ENCODE measurements at places on chromosomes 5 and 9.

DNA sequence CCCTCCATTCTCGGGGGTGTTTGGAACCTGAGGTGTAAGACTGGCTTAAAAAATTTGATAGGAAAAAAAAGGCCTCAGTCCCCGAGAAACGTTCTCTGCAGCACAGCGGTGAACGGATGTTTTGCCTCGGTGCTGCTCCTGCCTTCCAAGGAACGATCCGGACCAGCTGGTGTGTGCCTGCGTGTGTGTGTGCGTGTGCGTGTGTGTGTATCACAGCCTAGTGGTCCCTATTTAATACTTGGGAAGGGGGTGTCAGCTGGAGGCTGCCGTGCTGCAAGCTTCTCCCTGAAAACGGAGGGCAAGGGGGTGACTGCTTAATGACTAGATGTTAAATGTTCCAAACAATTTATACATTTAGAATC is 76.9 kb downstream of the LHX2 start:
- no peak for DNase-seq

- DNase-seq, result peak; percentile 100
These were observed at the start of gene TMEM141 for GRCh38 chr9:136790640-136791515. TMEM141 (plus strand) TSS chr9:136791344; CDS start chr9:136791371, 27 bp downstream.

GRCh38 chr5:10452768-10453331 is 11.2 kb downstream of the ROPN1L start:
- DNase-seq, result peak; percentile 90

DNA sequence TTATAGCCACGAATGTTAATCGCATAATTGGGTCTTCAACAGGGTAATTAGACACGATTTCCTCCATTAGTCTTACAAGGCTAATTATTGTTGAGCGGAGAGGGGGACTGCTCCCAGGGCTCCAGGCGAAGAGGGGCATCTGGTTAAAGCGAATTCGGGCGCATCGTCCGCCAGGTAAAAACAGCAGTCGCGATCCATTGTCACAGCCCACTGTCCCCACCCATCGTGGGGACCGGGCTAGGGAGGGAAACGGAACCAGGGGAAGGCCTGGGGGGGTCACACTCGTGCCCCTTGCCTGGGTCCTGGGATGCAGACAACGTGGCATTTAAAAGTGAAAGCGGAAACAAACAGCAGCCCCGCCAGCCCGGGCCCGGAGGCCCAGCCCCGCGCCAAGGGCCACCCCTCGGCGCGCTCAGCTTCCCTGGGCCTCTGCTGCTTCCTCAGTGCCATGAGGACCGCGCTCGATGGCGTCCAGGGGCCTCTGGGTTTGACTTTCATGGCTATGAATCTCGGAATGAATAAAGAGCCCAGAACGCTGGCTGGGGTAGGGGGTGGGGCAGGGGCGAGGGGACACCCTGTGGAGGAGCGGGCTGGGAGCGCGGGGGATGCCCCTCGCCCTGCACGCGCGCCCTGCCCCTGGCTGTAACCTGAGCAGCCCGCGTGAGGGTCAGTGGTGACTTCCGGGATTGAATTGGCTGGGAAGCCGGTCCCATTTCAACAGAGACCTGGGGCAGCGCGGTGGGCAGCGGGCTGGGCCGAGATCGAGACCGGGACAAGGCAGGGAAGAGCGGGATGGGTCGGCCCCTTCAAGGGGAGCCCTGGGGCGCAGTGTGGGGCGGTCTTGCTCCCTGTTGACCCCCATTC is 99.9 kb downstream of the GTF3C4 start:
- DNase-seq, result peak; percentile 90

GRCh38 chr5:146521403-146522106 is 5.6 kb upstream of the GPR151 start:
- DNase-seq, result no peak

DNA sequence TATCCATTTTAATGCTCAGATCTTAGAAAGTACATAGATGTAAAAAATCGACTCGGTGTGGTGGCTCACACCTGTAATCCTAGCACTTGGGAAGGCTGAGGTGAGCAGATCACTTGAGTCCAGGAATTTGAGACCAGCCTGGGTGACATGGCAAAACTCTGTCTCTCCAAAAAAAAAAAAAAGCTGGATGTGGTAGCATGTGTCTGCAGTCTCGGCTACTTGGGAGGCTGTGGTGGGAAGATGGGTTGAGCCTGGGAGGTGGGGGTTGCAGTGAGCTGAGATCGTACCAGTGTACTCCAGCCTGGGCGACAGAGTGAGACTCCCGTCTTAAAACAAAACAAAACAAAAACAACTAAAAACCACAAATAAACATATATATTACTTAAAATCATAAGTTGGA is 61.4 kb downstream of the RASA1 start:
- no peak for DNase-seq

- peak; percentile 46 for DNase-seq
These were observed 784 bp upstream of the MSANTD3 start for GRCh38 chr9:100426189-100426529.

GRCh38 chr5:97095318-97095732 is 47.1 kb downstream of the LIX1 start:
- DNase-seq, result no peak

DNA sequence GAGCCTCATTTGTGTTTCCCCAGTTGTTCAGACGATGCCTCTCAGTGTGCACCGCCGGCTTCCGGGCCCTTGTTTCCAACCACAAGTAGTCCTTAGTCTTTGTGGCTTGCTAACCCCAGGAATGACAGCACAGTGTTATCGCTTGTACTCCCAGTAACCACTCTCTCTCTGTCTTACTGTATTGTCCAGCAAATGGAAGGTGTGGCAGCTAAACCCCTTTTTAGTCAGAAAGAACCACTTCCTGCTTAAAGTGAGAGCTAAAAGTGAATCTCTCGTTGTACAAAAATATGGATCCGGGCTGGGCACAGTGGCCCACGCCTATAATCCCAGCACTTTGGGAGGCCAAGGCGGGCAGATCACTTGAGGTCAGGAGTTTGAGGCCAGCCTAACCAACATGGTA is 61.3 kb downstream of the ENC1 start:
- DNase-seq, result peak; percentile 73

DNA sequence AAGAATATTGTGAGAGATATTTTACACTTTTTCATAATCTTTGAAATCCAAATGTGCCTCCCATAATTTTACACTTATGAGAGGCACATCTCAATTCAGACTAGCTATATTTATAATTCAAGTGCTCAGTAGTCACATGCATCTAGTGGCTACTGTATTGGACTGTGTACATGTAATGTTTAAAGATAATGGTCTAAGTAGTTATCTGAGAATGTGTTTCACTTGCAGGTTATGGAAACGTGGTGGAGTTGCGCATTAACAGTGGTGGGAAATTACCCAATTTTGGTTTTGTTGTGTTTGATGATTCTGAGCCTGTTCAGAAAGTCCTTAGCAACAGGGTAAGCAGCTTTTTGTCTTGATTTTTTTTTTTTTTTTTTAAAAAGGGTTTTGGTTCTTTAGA is 28.8 kb downstream of the G3BP1 start:
- DNase-seq, result peak; percentile 61

DNA sequence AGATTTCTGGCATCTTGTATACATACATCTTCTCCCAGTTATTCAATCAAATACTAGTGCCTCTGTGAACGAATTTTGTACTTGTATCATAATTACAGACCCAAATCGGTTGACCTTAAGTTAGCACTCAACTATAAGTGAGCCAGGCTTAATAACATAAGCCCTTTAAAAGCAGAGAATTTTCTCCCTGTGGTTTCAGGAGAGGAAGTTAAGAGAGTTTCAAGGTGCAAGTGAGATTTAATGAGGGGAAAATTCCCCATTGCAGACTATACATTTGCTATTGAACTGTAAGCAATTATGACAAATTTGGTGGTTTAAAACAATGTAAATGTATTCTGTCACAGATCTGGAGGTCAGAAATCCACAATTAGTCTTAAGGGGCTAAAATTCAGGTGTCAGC is 261.9 kb upstream of the NREP start:
- no peak for DNase-seq

- no peak for DNase-seq
These were observed 10.3 kb upstream of the RGMB start for GRCh38 chr5:98763001-98763630.

DNA sequence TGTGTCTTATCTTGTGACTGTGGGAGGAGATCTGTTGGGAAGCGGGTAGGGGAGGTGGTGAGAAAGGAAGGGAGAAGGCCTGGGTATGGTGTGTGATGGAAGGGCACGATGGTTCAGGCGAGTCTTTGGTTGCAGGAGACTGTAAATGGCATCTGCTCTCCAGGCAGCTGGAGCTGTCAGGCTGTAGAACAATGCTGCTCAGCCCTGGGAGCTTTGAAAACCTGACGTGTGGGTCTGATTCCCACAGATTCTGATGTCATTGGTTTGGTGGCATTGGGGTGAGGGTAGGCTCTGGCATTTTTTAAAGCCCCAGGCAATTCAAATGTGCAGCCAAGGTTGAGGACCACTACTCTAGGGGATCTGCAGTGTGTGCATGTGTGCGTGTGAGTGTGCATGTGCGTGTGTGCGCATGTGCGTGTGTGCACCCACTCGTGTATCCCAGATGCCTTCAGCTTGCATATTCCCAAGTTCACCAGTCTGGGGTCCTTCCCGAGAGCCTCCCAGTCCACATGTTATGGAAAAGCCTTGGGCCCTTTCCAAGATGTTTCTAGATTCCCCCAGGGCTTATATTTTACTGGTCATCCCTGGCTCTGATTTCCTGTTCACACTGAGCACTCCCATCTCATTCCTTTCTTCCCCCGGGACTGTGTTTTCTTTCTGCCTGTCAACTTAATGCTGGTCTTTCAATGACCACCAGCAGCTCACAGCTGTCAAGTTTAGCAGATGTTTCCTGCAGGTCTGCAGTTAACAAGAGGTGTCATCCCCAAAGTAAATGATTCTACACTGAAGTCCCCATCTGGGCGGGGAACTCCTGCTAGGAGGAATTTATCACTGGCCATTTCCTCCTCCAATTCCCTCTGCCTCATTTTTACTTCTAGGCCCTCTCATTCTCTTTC is 34.0 kb downstream of the BOD1 start:
- no peak for DNase-seq

- no peak for DNase-seq
These were observed 66.4 kb upstream of the RUSC2 start for GRCh38 chr9:35423499-35423898.

DNA sequence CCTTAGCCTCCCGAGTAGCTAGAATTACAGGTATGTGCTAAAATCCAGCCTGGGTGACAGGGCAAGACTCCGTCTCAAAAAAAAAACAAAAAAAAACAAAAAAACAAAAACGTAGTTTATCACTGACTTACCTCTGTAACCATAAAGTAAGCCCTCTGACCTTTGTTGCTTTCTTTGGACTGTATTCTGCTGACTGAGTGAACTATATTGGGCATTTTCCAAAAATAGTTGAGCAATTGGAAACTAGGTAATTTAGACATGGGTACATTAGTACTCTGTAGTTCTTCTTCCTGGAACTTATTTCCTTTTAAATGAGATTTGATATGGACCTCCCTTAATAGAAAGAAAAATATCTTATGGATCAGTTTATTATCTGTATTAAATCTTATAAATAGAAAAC is 66.6 kb downstream of the ANKHD1 start:
- no peak for DNase-seq

DNA sequence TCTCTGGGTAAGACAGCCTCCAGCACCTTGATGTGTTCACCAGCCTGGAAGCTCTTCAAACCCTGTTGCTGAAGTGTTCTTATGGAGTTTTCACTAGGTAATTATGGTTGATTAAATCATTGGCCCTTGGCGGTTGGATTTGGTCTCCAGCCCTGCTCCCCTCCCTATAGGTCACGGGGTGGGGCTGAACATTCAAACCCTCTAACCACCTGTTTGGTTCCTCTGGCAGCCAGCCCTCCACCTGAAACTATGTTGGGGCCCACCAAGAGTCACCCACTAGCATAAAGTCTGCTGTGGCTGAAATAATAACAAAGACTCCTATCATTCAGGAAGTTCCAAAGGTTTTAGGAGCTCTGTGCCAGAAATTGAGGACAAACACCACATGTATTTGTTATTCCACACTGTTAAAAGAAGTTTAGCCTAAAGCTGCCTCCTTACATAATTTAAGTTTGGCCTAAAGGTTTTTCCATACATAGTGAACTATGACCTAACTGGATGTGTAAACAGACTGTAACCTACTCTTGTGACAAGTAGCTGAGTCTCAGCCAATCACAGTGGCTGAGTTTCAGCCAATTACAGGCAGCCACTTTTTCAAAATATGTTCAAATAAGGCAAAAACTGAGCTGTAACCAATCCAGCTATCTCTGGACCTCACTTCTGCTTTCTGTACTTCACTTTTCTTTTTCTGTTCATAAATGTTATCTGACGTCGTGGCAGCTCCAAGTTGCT is 34.8 kb downstream of the TMEM252 start:
- DNase-seq, result peak; percentile 71

GRCh38 chr5:170380361-170380951 is 8.7 kb downstream of the KCNMB1 start:
- no peak for DNase-seq

GRCh38 chr5:151427258-151427657 is 20.1 kb upstream of the SLC36A1 start:
- no peak for DNase-seq

DNA sequence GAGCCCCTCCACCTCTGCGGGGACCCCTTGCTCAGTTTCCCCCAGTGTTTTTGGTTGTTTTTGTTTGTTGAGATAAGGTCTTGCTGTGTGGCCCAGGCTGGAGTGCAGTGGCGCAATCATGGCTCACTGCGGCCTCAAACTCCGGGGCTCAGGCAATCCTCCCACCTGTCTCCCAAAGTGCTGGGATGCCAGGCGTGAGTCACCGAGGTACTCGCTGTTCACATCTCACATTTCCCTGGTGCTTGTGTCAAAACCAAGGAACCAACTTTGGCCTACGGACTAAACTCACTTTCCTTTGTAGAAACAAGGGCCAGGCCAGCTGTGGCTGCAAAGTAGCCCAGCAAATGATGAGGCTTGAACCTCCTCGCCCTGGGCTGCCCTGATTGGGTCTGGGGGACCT is 9.7 kb upstream of the AJM1 start:
- no peak for DNase-seq

DNA sequence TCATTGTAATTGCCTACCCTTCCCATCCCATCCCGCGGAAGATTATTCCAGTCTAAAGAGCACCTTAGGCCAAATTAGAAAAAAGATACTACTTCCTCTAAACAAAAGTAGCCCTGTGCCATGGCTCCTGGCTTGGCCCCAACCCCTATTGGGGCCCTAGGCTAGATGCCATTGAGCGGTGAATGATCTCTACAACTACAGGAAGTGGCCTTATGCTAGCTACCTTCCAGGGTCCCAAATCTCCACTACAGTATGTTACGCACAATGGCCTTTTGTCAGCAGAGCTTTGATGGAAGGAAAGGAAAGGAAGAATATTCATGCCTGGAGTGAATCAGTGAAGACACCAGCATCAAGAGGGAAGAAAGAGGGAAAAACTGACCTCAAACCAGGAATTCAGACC is 73.3 kb upstream of the OSMR start:
- DNase-seq, result no peak

- DNase-seq, result no peak
These were observed 242.2 kb downstream of the FER start for GRCh38 chr5:108989761-108990392.

GRCh38 chr5:174839196-174839595 is 114.8 kb downstream of the MSX2 start:
- no peak for DNase-seq

GRCh38 chr5:53448851-53449250 is 31.6 kb upstream of the FST start:
- no peak for DNase-seq

- DNase-seq, result no peak
These were observed 9.7 kb downstream of the GSN start for GRCh38 chr9:121277518-121278295.

GRCh38 chr5:106408570-106408969 is 1262.2 kb downstream of the EFNA5 start:
- DNase-seq, result peak; percentile 10
